ENCODE measurements at places on chromosomes 3 and 15.

GRCh38 chr3:139105154-139105702 lies 60.5 kb upstream of the PRR23C start:
- DNase-seq, result no peak

DNA sequence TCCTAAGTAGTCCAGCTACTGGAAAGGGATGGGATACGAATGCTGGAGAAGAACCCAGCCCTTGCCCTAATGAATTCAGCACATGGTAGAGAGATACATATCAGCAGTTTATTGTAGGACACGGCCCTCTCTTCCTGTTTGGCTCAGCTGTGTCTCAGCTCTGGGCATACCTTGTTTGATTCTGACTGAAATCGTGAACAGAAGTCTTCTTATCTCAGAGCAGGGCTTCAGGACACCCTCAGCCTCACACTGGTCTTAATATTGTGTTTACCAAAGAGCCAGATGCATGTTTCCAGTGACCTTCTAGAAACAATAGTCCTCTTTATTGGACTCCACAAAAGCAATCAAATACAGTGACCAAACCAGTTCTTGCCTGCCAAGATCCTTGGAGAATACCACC lies 54.7 kb downstream of the FAM174B start:
- DNase-seq, result no peak

DNA sequence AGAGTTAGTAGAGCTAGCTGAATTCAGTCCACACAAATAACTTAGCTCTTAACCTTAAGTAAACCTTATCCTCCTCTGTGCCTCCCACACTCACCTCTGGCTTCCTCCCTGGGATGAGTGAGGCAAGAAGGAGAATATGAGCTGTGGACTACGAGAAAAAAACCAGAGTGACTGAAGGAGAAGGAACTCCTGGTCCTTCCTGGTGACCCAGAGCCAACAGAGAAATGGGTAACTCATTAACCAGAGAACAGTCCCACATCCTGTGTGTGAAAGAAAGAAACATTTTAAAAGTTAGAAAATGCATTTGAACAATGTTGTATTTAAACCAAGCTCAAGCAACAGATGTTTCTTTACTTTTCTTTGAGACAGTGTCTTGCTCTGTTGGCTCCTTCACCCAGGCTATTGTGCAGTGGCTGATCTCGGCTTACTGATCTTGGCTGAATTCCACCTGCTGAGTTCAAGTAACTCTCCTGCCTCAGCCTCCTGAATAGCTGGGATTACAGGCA lies 27.5 kb upstream of the FAM81A start:
- peak; percentile 78 for DNase-seq

DNA sequence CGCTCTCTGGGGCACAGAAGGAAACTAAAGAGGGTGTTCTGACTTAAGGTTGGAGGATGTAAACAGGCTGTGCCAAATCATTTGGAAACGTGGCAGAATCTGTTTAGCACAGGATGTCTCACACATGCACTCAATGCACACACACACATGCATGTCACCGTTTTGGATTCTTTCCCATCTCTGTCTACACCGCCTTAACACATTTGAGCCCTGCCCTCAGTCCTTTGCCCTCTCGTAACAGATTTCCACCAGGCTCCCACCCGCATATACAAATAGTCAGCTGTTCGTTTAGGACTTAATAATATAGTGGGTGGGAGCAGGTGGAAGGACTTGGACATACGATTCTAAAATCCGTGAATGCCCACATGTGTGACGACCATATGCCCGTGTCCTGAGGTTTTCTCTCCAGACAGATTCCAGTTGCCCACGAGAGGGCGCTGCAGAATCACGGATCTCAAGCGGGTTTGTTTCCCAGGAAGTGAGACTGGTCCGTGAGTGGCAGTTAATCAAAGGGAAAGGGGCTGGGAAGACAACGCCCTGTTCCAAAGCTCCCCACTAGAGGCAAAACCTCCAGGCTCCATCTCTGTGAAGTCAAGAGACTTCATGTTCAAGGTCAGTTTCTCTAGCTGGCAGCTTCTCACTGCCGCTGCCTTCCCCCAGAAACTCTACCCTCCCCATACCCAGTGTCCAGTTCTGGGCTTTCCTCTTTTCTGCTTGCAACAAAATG lies 44.5 kb downstream of the NOX5 start:
- DNase-seq, result peak; percentile 94

Measured in suppressor macrophage treated with lipopolysaccharide for 1 hour (primary cell).